ENCODE measurements at places on chromosomes 2 and 18. TPM values are rescaled to one million over a fixed set of nuclear protein-coding genes. Genes with fewer than 3 reads are reported as not detected.

FZD7 gene
- 1.1 TPM for total RNA-seq

PRKCE gene
- total RNA-seq = 19.3 TPM

ABCG8 gene
- not detected for total RNA-seq

CIB4 gene
- total RNA-seq = not detected

CD28 gene
- 206 TPM for total RNA-seq

MAP3K19 gene
- not detected for total RNA-seq

SCN9A gene
- total RNA-seq = 0.38 TPM

IL36A gene
- 0.84 TPM for total RNA-seq

RRM2 gene
- 222 TPM for total RNA-seq

APCDD1 gene
- total RNA-seq = not detected

C1QL2 gene
- not detected for total RNA-seq

SPTBN1 gene
- 136 TPM for total RNA-seq

CMPK2 gene
- total RNA-seq = 5.7 TPM

WIPF1 gene
- total RNA-seq = 198 TPM

TBR1 gene
- 0.02 TPM for total RNA-seq

ANKRD30B gene
- not detected for total RNA-seq

STPG4 gene
- not detected for total RNA-seq

RIT2 gene
- not detected for total RNA-seq

SERPINB13 gene
- not detected for total RNA-seq

EFR3B gene
- total RNA-seq = 0.60 TPM

VWA3B gene
- total RNA-seq = 0.19 TPM

PROKR1 gene
- total RNA-seq = not detected

MC4R gene
- total RNA-seq = not detected

YES1 gene
- 15.3 TPM for total RNA-seq
